ENCODE measurements at places on chromosomes 12 and 14.

DNA sequence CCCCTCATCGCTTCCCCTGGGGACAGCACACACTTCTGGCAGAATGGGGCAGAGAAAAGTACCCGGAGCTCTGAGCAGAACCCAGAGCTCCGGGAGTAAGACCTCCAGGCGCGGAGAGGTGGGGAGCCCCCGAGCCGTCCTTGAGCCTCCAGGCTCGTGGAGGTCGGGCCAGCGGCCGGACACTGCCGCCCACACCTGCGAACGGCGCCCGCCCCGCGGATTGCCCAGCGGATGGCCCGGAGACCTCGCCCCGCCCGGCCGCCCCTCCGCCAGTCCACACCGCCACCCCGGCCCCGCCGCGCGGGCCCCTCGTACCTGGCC, 344 bp downstream of the SPTLC2 start:
- no peak for DNase-seq

- DNase-seq = no peak
Measured at GRCh38 chr12:662566-663292, 516 bp downstream of the NINJ2 start.

- no peak for DNase-seq
Measured at GRCh38 chr12:77548797-77549196, 281.9 kb upstream of the NAV3 start.

DNA sequence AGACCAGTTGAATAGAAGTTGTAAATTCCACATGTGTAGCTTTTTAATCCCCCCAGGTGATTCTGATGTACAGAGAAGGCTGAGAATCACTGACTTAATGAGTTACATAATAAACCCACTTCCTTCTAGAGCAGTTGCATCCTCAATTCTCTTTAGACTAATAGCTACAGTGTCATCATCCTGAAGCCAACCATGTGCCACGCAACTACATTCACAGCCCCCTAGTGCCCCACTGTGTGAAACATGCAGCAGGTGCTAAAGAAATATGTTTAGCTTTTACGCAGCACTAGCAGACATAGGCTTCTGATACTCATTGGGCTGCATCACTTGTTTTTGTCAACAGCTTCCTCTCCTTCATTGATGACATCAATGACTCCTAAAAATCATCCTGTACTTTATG, 1168.3 kb downstream of the BCL11B start:
- no peak for DNase-seq

- no peak for DNase-seq
Measured at GRCh38 chr14:49221316-49221715, 364.9 kb downstream of the RPS29 start.

- no peak for DNase-seq
Measured at GRCh38 chr12:77575376-77575919, 255.2 kb upstream of the NAV3 start.

DNA sequence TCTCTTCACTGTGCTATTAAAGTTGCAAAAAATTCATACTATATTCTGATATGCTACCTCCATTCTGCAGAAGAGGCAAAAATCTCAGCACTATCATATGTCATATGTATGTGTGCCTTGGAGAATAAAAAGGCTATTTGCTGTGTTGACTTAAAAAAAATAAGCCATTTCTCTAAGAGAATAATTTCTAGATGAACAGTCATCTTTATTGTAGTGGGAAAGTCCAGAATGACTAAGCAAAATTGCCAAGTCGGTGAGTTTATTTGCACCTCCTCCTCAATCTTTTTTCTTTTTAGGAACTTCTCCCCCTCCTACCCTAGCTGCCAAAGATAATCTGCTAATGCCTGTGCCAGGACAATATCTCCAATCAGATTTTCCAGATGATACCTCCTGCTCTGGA, 353.8 kb upstream of the FAR2 start:
- no peak for DNase-seq

GRCh38 chr14:59811815-59812214, 58.8 kb downstream of the RTN1 start:
- no peak for DNase-seq

GRCh38 chr12:116066381-116067230, 210.9 kb downstream of the MED13L start:
- no peak for DNase-seq

DNA sequence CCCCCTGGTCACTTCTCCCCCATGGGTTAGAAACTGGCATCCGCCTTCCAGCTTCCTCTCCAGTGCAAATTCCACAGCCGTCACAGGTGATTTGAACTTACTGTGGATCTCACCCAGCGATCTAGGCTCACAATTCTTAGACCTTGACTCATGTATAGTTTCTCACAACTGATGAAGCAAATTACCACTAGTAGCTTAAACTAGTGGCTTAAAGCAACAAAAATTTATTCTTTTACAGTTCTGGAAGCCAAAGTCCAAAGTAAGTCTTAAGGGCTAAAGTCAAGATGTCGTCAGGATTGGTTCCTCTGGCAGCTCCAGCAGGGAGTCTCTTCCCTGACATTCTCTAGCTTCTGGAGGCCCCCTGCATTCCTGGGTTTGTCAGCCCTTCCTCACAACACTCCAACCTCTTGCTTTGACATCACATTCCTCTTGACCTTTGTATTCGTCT, 117.4 kb downstream of the KTN1 start:
- no peak for DNase-seq

- DNase-seq = no peak
Measured at GRCh38 chr14:48849741-48850322, 736.3 kb downstream of the RPS29 start.

GRCh38 chr14:67526676-67527459, 6.2 kb upstream of the PLEKHH1 start:
- no peak for DNase-seq

DNA sequence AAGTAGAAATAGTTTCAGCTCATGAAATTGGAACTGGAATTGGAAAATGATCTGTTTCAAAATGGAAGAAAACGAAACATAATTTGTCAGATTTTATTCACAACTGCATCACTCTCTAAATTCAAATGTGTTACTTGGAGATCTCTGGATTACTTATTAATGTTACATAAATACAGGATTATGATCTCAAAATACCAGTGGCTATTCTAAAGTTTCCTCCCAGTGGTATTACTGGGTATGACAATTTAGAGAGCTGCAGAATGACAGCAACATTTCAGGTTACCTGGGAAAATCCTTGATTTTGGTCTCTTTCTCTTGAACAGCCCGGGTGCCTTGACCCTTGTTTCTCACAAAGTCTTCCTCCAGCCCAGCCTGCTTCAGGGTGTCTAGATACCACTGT, 14.2 kb downstream of the FAM161B start:
- no peak for DNase-seq
